ENCODE measurements at places on chromosomes 4 and X. TPM values are rescaled to one million over a fixed set of nuclear protein-coding genes. Genes with fewer than 3 reads are reported as not detected.

Gene C4orf17
- total RNA-seq = not detected

Gene MID1
- total RNA-seq = 0.37 TPM

Gene ADD1
- total RNA-seq = 196 TPM

Gene CLDN34
- total RNA-seq = not detected

Gene CWH43
- total RNA-seq = not detected

Gene CAPN6
- total RNA-seq = not detected

Gene ZFP92
- total RNA-seq = 0.98 TPM

Gene MAGEA2
- total RNA-seq = not detected

Gene CT45A3
- total RNA-seq = not detected

Gene RXFP1
- not detected for total RNA-seq

Gene CTAG2
- total RNA-seq = not detected

Gene FAM133A
- total RNA-seq = not detected

Gene CCNB3
- total RNA-seq = 0.43 TPM

Gene ADGRG2
- total RNA-seq = not detected

Gene CENPVL2
- total RNA-seq = not detected

Gene CXCL1
- not detected for total RNA-seq

Gene DOK7
- not detected for total RNA-seq

Gene ZNF81
- total RNA-seq = 5.3 TPM

Gene AMMECR1
- total RNA-seq = 6.9 TPM

Gene EXOSC9
- total RNA-seq = 94.5 TPM

Gene TRMT2B
- 20.6 TPM for total RNA-seq

Gene SERPINA7
- not detected for total RNA-seq

Gene IL21
- 50.0 TPM for total RNA-seq

Gene BANK1
- not detected for total RNA-seq

Gene AFM
- not detected for total RNA-seq

Gene POU4F2
- total RNA-seq = not detected

Gene ADH6
- not detected for total RNA-seq

Gene TRIM60
- total RNA-seq = not detected

Gene PAQR3
- 7.8 TPM for total RNA-seq

Gene ZNF718
- total RNA-seq = 10.3 TPM

Gene PDCL2
- not detected for total RNA-seq

Gene TGIF2LX
- total RNA-seq = not detected

Gene FAM9C
- total RNA-seq = not detected

Gene DUX4
- total RNA-seq = not detected

All from activated CD4-positive, alpha-beta T cell treated with anti-CD3 and anti-CD28 coated beads for 36 hours (primary cell).